ENCODE measurements at places on chromosomes 7 and 10.
A peak's percentile ranks its signal among the peaks of the same experiment; 100 is the strongest.

- no peak for DNase-seq
Measured at GRCh38 chr7:155845226-155845625, 33.0 kb upstream of the SHH start.

DNA sequence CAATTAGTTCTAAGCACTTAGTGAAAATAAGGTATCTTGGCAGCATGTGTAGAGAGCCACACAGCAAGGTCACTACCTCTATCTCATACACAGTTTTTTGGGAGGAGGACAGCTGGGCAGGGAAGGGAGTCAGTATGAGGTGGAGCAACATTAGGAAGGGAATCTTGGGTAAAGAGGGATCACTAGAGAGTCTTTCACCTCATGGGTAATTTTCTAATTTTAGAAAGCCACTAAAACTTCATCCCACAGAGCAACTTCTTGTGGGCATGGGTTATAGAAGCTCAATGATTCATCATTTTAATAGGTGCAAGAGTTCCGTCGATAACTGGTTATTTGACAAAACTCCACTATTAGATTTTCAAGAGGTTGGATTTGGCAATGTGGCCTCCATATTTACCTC lies 2.5 kb downstream of the NRAP start:
- DNase-seq = no peak

DNA sequence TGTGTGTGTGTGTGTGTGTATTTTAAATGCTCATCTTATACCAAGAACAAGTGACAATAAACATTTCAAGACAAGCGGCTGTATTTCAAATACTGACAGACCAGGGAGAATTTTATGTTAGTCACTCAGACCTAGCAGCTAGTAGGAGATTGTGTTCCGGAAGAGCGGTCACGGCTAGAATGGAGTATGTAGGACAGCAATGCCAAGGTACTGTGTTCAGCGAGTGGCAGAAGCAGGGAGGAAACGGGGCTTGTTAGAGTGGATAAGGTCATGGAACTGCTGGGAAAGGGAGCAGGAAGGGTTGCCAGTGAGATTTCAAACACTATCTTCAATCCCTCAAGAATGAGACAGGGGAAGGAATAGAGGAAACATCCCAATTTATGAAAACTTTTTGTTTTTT lies 260.5 kb upstream of the PITRM1 start:
- DNase-seq = no peak

- no peak for DNase-seq
Measured at GRCh38 chr10:70617798-70618568, 15.4 kb upstream of the PRF1 start.

DNA sequence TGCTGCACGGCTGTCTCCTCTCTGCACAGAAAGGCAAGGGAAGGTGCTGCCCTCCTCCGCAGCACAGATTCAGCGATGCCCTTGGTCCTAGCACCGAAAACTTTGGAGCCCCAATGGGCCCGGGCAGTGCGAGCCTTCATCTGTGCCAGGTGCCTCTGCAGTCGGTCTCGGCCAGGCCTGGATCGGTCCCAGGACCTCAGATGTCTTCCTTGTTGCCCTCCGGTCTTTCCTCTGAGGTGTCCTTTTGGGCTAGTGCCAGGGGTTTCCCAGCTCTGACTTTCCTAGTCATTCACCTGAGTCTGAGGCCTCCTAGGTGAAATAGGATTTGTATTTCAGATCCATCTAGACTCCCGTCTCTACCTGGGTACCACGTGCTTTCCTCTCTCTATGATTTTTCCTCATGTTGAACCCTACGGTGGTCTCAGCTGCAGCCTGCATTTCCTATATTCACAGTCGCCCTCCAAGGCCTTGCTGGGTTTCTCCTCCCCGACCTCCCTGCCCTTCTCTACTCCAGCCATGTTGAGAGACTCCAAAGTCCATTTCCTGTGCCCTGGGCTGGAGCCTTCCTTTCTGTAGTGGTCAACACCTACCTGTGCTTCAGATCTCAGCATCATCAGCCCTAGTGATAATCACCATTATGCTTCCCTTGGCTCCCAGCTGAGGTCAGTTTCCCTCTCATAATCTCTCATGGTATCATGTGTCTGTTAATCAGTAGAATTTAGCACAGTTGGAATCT lies 92.0 kb upstream of the PRSS58 start:
- no peak for DNase-seq

DNA sequence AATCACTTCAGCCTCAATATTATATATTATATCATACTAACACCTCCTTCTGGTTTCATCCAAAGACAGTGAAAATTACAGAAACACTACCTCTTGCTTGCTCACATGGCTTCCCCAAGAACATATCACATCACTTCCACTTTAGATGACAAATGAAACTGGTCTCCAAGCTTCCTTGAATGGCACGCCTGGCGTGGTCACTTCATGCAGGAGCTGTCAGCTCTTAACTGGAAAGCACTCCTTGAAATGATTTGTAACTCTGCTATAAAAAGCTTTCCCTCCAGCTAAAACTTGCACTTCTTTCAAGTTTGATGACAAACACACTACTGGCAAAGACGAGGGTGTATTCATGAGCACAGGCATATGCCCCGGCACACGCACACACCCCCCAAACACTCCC lies 84.1 kb upstream of the INHBA start:
- DNase-seq = no peak

GRCh38 chr7:75819711-75820110 lies 6.1 kb upstream of the CCL24 start:
- DNase-seq = no peak

DNA sequence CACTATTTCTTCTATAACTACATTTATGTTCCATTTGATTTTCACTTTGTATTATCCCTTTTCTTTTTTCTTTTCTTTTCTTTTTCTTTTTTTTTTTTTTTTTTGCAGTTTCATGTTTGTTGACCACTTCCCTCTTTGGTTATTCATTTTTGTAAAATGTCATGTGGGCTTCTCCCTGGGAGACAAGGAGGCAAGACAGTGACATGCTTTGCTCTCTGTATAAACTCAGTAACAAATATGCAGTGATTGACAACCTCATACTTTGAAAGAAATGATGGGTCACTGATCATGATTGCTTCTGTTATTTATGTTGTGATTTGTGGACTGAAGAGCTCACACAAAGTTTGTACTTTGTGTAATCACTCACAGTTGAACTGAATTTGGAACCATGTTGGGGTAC lies 90.2 kb upstream of the ABI1 start:
- DNase-seq = no peak

DNA sequence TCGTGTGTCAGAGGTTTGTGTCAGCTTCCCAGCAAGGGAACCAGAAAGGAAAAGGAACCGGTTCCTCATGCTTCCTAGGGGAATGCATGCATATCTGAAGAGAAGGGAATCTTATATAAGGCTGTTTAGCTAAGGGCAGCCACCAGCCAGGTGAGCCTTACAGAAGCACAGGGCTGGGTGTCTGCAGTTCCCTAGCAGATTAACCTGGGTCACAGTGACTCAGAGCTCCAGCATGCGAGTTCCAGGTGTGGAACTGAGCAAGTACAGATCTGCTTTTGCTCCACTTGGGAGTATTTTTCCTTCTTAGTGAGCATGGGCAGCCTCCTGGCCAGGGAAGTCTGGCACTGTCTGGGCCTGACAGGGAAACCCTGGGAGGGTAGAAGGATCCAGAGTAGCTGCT lies 957 bp upstream of the ANKRD2 start:
- no peak for DNase-seq

GRCh38 chr10:96257944-96258343 lies 13.4 kb downstream of the BLNK start:
- DNase-seq = no peak

GRCh38 chr10:117439243-117439912 lies 64.1 kb upstream of the PDZD8 start:
- DNase-seq = no peak

- no peak for DNase-seq
Measured at GRCh38 chr10:118694848-118695247, 59.9 kb downstream of the CACUL1 start.

DNA sequence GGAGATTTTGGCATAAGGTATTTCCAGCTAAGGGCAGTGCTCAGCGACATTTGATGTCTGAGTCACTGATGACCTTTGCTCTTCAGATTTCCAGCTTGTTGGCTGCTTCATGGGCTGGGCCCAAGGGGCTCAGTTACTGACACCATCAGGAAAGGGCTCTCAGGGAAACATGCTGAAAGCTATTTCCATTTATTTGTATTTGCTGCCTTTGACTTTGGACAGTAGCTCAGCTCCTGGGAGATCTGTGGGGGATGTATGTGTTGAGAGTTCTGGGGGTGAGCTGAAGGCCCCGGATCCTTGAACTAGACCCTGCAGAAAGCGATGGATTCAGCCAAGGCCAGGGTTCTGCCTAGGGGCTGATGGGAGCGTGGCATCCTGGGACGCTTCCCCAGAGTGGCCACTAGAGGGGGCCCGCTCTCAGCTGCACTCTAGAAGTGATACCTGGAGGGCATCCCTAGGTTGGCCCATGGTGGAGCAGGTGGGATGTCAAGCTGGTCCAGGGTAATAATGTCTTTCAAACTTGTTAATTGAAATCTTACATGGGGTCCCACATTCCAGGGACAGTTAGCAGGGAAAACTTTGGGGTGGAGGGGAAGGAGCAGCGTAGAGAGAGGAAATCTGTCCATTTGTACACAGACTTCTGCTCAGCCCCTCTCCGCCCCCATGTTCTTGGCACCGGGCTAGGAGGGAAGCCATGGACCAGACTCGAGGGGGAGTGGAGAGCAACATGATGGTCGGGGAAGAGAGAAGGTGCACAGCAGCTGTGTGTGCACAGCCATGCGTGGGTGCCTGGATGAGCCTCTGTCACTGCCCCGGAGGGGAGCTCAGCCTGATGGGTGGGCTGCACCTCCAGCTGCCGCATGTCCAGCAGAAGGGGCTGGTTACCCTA lies 3.0 kb upstream of the BTBD16 start:
- peak; percentile 37 for DNase-seq

- DNase-seq = no peak
Measured at GRCh38 chr10:127892743-127893142, at the start of gene CLRN3. Gene CLRN3 (minus strand): TSS chr10:127892941. CDS start chr10:127892784, 157 bp downstream.

GRCh38 chr10:106682175-106682574 lies 482.3 kb downstream of the SORCS1 start:
- no peak for DNase-seq

GRCh38 chr7:143255564-143255963 lies 7.7 kb upstream of the GSTK1 start:
- DNase-seq = no peak

DNA sequence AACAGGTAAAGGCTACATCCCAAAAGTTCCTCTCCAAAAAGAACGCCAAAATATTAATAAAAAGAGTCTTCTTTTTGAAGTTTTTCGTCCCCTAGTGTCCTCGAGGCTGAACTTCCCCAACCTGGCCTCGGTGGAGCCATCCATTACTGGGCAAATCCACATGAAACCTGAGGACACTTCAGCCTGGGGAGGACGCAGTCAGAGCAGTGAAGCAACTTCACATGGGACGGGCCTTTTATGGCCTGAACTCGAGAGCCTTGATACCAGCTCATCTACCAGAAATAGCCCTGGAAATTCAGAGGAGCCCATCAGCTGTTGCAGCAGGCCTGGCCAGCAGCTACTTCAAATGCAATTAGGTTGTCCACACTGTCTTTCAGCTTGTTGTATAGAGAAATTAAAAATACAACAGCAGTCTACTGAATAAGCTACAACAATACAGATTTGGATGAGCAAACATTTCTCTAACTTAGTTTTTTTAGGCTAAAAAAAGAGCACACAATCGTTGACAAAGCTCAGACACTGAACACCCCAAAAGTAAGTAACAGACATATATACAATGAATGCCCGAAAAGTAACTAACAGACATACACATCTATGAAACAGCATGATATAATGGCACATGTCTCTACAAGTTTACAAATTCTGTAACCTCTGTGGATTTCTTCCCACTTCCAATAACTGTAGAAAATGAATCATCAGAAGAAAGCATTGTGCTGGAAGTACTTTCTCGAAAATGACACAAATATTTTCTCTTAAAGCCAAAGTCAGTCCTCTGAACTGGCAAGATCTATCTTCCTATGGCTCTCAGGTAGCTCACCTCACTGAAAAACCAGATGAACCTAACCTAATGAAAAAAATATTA lies at the start of gene SVIL:
SVIL (minus strand) TSS at position 208 of the 862 bp plus-strand sequence. CDS start 79,913 bp downstream, outside the sequence.
- no peak for DNase-seq

DNA sequence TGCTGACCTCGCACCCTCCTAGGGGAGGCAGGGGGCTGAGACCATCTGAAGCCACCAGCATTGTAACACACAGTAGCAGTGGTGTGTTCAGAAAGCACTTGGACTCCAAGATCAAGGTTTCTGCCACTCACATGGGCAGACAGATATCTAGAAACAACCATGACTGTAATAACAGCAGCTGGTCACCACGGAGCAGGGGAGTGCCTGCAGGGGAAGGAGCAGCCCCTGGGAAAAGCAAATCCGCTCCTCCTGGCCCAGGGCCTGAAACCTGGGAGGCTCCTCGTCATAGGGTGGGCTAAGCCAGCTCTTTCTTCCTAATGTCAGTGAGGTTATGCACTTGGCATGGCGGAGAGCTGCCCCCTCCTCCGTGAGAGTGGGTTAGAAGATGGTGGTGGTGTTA lies 118.4 kb upstream of the INSYN2A start:
- DNase-seq = no peak

Data from activated CD8-positive, alpha-beta memory T cell treated with anti-CD3 and anti-CD28 coated beads for 1 hour (primary cell).